ENCODE measurements at places on chromosomes 2 and 18.

- DNase-seq = no peak
Measured at GRCh38 chr18:69490813-69491212, 90.1 kb downstream of the DOK6 start.

- peak; percentile 62 for DNase-seq
Measured at GRCh38 chr2:225041851-225042799, at the start of gene DOCK10. Gene DOCK10, minus strand, starts transcription at chr2:225042468. Its CDS starts 94 bp downstream, at chr2:225042374.

- DNase-seq = no peak
Measured at GRCh38 chr2:43387092-43388062, 161.0 kb upstream of the ZFP36L2 start.

- DNase-seq = no peak
Measured at GRCh38 chr18:61669320-61669719, 223.5 kb downstream of the RNF152 start.

DNA sequence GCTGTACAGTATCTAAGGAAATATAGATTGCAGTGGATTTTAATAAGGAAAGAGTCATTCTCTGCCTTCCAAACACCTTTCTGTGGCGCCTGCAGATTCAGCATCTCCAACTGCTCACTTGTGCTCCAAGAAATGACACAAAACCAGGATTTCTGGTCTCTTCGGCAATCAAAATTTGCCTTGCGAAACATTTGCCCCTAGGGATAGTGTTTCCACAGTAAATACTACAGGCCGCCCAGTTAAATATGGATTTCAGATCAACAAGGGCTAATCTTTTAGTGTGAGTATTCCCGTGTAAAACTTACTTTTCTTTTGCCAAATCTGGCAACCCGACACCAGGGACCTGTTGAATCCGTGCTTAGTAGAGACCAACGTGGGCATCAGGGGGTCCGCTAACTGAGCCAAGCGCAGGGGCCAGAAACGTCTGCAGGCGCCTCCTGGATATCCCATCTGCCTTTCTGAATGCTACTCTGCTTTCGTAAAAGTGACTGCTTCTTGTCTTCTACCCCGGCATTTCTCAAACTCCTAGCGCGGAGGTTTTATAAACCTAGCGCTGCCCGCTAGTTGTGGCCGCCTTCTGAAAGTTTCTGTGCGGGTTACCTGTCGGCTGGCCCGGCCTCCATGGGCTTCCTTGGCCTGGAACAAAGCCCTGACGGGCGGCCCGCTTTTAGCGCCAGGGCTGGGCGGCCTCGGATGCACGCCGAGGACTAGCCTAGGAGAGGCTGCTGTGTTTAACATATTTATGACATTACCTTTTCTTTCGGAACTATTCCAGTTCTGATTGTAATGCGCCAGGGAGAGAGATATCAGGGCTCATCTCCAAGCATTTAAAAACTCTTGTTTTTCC is 2.5 kb downstream of the CYP1B1 start:
- no peak for DNase-seq

GRCh38 chr18:45186832-45187231 is 428.4 kb upstream of the SLC14A2 start:
- no peak for DNase-seq

DNA sequence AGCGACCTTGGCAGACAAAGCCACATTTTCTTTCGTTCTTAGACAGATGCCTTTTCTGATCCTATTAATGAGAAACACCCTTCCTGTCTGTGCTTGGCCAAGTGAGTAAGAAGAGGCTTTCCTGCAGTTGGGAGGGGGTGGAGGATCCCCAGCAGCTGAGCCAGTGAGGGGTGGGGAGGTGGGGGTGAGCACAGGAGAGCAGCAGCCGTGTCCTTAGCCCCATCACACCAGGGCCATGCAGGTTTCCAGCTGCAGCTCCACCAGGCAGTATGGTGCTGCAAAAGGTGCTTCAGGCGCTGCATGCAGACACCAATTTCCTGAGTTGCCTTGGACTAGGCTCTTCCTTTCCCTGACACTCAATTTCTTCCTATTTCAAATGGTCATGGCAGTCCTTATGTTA is 123.3 kb upstream of the SIX2 start:
- DNase-seq = no peak

DNA sequence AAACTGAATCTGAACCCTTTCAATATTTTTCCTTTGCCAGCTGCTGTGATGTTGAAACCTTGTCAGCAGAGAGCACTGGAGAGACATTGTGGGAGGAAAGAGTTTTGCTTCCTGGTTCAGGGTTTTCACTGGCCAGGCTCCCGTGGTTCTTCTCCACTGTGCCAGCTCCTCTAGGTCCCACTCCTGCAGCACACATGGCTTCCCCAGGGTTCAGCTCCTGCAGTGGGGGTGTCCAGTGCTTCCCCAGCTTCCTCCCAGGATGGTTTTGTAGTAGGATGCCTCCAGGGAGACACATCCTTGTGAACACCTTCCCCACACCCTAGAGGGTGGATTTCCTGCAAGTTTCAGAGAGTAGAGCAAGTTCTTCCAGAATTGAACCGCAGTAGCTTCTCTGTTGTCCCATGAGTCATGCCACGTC is 24.0 kb upstream of the SULT1C3 start:
- DNase-seq = peak; percentile 2

DNA sequence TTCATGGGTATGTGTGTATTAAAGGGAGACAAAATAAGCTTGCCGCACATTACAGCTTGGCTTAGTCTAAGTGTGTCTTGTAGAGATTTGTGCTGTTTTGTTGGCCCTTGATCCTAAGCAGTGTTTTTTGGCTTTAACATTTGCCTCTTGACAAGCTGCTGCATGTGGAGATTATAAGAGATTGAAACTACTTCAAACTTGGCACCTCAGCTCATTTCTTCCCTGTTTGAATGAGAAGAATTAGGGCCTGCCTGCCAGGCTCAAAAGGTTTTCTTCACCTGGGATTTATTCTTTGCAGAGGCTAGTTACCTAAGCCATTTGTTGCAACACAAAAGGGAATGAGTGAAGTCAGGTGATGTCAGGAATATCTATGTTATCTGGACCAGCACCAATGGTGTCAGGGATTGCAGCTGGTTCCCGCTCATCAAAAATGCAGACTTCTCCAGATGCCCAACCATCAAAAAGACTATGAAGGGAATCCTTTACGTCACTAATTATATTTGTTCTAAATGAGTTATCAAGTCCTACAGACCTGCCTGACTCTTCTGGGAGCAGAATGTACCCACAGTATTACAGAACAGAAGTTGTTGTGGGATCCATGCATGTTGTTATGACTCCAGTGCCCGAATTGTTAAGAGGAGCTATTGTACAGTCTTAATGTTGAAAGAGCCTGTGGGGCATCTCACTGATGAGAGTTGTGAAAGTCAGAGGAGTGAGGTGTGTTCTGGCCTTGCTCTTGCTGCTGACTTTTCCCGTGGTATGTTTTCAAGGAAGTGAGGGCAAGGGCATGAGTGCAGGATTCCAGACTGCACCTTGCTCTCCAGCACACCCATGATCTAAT is 31.0 kb downstream of the ABCA12 start:
- DNase-seq = no peak

DNA sequence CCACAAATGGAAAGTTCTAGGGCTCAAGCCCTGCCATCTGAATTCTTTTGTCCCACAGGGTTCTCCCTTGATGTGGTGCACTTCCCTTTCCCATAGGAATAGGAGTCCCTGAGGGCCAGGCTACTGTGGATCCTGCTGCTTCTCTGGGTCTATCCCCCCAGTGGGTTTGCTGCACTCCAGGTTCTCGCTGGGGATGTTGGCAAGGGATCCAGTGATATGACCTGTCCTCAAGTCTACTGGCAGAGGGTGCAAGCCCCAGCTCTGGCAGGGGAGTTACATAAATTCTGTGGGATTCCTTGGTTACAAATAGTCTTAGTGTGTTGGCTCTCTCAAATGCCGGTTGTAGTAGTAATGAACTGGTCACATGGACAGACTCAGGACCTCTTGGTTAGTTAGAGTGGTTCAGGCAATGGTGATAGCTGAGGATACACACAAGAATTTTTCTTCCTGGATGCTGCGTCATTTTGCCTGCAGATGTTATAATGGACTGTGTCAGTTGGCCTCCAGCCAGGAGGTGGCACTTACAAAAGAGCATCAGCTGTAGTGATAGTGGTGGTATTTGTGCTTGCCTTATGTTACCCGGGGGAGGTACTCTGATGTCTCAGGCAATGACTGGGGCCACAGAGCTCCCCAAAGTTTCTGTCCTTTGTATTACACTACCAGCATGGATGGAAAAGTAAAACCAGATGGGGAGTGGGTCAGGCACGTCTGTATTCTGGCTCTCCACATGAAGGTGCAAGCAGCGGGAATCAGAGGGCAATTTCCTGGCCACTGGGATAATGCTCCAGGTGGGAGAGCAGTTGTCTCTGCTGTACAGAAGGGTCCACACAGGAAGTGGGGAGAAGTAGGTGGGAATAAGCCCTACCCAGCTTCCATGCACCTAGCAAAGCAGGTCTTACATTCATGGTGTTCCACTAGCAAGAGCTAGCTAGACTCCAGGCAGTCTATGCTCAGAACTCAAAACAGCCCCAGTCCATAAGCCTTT is 267.9 kb downstream of the SOX11 start:
- no peak for DNase-seq

GRCh38 chr2:222859786-222860612 is 837 bp upstream of the ACSL3 start:
- DNase-seq = peak; percentile 53

GRCh38 chr2:226679389-226680065 is 120.1 kb downstream of the IRS1 start:
- DNase-seq = no peak

GRCh38 chr2:231398585-231398984 is 3.1 kb downstream of the B3GNT7 start:
- DNase-seq = no peak

- no peak for DNase-seq
Measured at GRCh38 chr2:60482222-60482621, 71.2 kb downstream of the BCL11A start.

DNA sequence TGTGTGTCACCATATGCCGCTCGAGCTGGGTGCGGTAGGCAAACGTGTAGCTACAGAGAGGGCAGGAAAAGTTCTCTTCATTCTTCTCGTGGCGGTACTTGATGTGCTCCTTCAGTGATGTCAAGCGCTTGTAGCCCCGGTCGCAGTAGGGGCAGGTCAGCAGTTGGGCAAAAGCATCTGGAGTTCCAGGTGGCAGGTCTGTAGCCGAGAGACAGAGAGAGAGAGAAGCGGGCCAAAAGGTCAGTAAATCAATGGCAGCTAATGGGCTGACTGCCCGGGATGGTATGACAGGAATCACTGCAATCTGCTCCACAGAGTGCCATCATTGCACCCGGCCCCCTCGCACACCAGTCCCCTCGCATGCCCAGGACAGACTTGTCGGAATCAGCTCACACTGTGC is 116.0 kb downstream of the ZEB2 start:
- no peak for DNase-seq

DNA sequence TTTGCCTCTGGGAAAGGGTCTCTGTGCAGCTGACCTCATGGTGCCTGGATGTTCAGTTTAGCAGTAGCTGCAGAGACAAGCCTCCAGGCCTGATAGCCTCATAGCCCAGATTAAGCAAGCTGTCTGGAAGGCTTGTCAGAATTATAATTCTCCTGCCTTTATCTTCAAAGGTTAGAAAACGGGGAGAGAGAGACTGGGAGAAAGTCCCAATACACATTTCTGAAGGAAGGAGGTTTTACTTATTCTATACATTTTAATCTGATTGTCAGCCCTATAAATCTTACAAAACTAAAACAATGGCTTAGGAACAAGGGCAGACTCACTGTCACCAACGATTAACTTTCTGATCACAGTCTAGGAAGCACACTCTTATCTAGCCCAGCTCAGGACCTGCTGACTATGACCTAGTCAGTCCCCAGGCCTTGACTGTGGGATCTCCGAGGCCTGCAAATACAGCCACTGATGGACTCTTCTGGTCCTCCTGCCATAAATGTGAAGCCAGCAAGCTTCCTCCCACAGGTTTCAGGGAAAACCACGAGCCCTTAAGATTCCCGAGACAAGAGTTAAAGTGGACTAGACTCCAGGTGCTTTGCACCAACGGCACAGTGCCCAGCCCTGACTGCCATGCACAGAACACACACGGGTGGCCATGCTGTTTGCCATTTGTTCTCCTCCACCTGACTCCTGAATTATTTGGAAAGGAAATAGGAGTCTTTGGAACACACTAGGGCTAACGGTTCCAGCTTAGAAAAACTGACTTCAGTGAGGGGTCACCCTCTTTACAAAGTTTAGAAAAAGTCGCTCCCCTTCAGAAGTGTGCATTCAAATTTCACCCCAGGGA is 111.4 kb upstream of the SMAD7 start:
- DNase-seq = no peak

- DNase-seq = no peak
Measured at GRCh38 chr2:152031747-152032306, 67.0 kb downstream of the CACNB4 start.

DNA sequence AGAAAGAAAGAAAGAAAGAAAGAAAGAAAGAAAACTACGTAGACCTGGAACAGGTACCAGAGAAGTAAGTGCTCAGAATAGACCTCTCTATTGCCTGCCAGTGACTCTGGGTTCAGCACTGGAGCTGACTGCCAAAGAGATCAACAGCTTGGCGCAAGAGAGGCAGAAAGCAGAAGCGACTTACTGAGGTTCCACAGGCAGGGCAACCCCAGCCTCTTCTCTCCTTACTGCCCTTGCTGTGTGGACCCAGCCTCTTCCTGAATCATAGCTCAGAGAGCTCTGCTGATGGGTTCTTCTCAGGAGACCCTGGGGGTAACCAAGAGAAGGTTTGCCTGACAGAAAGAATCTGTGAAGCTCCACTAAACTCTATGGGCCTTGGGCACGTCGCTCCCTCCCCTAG is 7.1 kb downstream of the CAPN13 start:
- DNase-seq = no peak

DNA sequence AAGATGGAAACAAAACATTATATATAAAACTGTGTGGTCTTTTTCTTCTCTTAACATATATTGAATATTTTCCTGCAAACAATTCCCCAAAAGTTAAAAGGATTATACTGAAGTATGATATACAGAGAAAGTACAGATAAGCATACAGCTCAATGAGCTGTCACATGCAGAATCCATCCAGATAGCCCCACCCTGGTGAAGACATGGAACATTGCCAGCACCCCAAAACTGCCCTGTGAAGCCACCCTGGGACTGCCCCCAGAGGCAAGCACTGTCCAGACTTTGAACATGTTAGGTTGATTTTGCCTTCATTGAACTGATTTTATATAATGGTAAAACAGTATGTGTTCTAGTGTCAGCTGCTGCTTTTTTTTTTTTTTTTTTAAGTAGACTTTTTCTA is 112.3 kb upstream of the IL1R2 start:
- no peak for DNase-seq

- no peak for DNase-seq
Measured at GRCh38 chr2:239535413-239536144, 134.8 kb upstream of the HDAC4 start.

- no peak for DNase-seq
Measured at GRCh38 chr18:14120926-14121325, 11.3 kb downstream of the ZNF519 start.

GRCh38 chr2:1974397-1974796 is 230.1 kb upstream of the PXDN start:
- DNase-seq = no peak

- DNase-seq = no peak
Measured at GRCh38 chr2:239244625-239245024, 156.2 kb downstream of the HDAC4 start.

GRCh38 chr18:39801848-39802247 is 2153.2 kb upstream of the PIK3C3 start:
- no peak for DNase-seq

- DNase-seq = no peak
Measured at GRCh38 chr2:2886922-2887321, 490.7 kb downstream of the EIPR1 start.
